ENCODE measurements at places on chromosomes 13 and 19.

DNA sequence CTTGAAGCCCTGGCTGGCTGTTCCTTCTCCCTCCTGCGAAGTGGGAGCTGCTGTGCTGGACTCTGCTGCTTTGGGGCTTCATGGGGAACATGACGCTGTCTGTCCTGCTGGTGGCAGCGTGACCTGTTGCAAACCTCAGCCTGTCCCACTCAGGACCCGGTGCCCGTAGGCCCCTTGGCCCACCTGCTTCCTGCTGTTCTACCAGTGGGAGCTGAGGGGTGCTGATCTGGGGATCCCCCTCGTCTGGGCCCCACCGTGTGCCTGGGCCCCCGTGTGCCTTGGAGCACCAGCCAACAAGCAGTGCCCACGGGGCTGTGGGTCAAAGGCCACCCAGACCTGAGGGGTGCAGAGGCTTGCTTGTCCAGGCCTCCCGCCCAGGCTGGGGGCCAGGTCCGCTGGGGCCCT is 5.3 kb downstream of the SPPL2B start:
- DNase-seq, result no peak

GRCh38 chr13:42832341-42833096 is 51.1 kb downstream of the FAM216B start:
- no peak for DNase-seq

- no peak for DNase-seq
Observed at GRCh38 chr19:38665950-38666662, 18.7 kb downstream of the ACTN4 start.

- no peak for DNase-seq
Observed at GRCh38 chr13:58376775-58377174, 745.2 kb downstream of the PCDH17 start.

DNA sequence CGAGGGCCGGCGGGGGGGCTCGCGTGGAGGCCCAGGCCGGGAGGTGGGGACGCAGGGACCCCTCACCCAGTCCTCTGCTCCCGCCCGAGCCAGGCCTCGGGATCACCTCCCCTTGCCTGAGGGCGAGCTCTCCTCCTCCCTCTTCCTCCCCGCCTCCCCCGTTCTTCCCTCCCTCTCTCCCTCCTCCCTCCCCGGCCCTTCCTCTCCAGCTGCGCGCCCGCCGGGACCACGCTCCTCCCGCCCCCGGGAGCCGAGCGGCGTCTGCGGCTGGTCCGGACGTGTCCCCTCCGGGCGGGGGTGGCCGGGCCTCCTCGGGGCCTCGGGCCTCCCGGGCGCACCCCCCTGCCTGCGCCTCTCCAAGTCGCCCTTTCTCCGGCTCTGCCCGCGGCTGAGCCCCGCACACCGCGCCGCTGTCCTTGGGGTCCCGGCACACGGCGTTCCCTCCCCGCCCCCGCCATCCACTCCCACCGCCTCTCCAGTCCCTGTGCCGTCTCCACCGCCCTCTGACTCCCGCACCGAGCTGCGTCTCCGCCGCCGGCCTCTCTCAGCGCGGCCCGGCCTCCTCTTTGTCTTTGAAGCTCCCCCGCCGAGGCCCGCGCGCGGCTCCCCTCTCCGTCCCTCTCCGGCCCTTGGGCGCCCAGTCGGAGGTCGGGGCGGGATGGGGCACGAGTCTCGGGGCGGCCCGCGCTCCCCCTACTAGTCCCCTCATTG is 5.7 kb downstream of the SOX1 start:
- DNase-seq, result no peak

- no peak for DNase-seq
Observed at GRCh38 chr13:101520672-101521071, 68.2 kb downstream of the ITGBL1 start.

GRCh38 chr13:100364591-100364990 is 224.0 kb downstream of the GGACT start:
- DNase-seq, result no peak

- no peak for DNase-seq
Observed at GRCh38 chr19:10667867-10668266, 13.7 kb downstream of the ILF3 start.

- no peak for DNase-seq
Observed at GRCh38 chr13:66074018-66074615, 1156.0 kb downstream of the PCDH9 start.

- peak; percentile 38 for DNase-seq
Observed at GRCh38 chr13:98447881-98448641, 128.8 kb downstream of the STK24 start.

DNA sequence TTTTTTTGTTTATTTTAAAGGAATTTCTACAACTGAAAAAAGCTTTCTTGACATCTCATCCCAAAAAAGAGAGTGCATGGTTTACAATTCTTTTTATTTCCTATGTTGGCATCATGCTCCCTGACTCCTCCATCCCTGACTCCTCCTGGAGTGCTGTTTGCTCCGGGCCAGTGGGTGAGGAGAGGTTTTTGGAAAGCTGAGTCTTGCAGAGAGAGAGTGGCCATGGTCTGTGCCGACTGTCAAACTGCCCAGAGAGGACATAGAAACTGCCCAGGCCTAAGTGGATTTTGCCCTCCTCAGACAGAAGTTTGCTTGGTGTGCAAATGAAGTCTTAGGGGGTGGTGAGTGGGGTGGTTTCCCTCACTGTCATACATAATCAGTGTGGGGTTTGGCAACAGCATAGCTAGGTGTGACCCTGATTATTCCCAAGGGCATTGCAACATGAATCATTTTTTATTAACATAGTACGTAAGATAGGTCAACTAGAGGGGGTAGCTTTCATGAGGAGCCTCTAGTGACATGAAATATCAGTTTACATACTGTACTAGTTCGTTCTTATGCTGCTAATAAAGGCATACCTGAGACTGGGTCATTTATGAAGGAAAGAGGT is 179.8 kb upstream of the UBL3 start:
- DNase-seq, result no peak

GRCh38 chr19:11373885-11374432 is 507 bp upstream of the SWSAP1 start:
- DNase-seq, result no peak

- no peak for DNase-seq
Observed at GRCh38 chr13:110298505-110299282, 8.3 kb downstream of the COL4A1 start.

DNA sequence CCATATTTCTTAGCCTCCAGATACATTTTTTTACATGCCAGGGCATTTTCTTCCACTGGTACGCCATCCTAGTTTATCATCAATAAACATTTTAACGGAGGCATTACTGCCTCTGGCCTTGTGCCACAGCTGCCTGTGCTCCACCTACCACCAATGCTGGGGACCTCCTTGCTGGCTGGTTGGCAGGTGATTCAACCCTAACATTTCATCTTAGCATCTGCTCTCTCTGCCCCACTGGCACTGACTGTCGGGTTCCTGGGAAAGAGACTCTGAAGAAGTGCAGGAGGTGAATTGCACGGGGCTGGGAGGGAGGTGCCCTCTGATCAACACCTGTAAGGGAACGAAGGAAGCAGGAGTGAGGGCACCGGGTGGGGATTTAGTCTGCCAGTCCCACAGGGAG is 51.4 kb upstream of the KCTD15 start:
- no peak for DNase-seq

DNA sequence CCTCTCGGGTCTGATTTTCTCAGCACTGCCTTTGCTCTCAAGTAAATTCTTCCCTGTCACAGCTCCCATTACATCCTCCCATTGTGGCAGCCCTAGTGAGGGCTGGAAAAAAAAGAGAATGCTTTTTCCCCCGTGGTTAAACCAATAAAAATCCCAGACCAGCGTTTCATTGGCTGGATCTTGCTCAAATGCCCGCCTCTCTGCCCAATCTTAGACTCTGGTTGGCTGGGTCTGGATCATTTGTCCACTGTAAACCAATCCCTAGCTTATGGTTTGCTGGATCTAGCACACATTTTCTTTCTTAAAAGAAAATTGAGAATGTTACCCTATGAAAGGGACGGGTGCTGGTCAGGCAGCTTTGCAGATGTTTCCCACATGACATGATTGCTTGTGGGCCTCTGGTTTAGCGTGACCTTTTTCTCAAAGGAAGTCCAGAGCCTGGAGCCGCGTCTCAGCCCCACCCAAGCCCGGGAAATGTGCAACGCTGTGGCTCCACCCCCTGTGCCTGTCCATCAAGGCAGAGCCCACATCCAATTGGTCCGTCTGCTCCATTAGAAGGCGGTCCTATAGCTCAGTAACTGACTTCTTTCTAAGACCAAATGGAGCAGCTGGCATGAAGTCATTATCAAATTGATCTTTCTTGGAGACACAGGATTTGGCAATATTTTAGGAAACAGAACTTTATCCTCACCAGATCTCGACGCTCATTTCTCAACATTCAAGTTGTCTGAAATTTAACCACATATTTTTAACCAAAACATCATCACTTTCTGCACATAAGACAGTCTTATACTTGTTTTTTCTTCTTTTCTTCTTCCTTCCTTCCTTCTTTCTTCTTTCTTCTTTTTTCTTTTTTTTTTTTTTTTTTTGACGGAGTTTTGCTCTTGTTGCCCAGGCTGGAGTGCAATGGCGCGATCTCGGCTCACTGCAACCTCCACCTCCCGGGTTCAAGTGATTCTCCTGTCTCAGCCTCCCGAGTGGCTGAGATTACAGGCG is 2.6 kb upstream of the MCEMP1 start:
- peak; percentile 68 for DNase-seq

DNA sequence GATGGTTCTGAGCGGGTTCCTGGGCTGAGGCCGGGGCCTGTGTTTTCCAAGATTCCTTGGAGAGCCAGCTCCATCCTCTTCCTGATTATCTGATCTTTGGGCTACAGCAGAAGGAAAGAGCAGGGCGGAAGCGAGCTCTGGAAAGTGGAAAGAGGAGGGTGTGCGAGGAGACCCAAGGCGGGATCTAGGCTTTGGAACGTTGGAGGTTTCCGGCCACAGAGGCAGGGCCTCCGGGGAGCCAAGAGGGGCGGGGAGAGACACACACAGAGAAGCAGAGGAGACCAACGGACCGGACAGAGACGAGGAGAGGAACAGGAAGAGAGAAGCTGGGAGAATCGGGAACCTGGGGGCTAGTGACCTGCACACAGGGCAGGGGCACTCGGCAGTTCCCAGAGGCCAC is at the start of gene CLEC11A:
Gene CLEC11A (plus strand): TSS at position 296 of the 400 bp plus-strand sequence. CDS start 162 bp downstream, outside the sequence.
- DNase-seq, result no peak

DNA sequence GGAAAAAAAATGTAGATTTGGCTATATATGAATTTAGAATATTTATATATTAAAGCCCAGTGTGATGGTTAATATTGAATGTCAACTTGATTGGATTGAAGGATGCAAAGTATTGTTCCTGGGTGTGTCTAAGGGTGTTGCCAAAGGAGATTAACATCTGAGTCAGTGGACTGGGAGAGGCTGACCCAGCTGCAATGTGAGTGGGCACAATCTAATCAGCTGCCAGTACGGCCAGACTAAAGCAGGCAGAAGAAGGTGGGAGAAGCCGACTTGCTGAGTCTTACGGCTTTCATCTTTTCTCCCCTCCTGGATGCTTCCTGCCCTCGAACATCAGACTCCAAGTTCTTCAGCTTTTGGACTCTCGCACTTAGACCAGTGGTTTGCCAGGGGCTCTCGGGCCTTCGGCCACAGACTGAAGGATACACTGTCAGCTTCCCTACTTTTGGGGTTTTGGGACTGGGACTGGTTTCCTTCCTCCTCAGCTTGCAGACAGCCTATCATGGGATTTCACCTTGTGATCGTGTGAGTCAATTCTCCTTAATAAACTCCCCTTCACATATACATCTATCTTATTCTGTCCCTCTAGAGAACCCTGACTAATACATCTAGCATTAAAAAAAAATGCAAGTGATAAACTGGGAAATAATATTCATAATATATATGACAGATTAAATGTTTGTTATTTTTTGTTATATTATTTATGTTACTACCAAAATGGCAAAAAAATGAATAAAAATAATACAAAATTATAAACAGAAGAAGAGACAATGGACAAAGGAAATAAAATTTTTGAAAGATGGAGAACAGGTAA is 122.4 kb downstream of the DLEU7 start:
- no peak for DNase-seq

GRCh38 chr19:11504502-11505031 is 1.1 kb downstream of the ZNF653 start:
- no peak for DNase-seq

Data from amygdala (tissue), 56 donors.